Stimulated activated CD8-positive, alpha-beta memory T cell treated with anti-CD3 and anti-CD28 coated beads, Interleukin-15, amount 100 ng/mL, for 24 hours (primary cell): ENCODE measurements at places on chromosomes 7 and 10.

- DNase-seq: no peak
Observed at GRCh38 chr7:46848944-46849343, 733.0 kb downstream of the TNS3 start.

DNA sequence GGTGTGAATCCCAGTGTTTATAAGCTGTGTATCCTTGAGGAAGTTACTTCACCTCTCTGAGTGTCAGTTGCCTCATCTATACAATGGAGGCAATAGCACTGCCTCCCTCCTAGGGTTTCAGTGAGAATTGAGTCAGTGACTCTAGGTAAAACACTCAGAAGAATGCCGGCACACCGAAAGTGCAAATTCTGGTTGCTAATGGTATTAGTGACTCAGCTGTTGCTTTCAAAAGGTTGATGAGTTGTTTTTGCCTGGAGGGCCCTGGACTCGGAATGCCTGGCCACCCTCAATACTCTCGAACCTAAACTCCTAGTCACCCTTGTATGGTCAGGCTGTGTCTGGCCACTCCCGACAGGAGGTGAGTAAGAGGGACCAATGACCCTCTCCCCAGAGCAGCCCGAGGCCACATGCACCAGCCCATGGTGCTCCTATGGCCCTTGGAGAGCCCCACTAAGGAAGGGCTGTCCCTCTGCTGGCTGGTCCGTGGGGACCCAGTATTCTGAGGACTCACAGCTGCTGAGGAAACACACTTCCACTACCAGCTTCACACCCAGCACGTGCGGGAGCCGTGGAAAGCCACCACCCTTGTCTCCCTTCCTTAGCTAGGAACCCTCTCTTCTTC, 60.2 kb downstream of the CALML3 start:
- no peak for DNase-seq

GRCh38 chr10:25117757-25118156, 57.0 kb upstream of the GPR158 start:
- no peak for DNase-seq

- no peak for DNase-seq
Observed at GRCh38 chr10:13990392-13990805, 340.3 kb downstream of the FRMD4A start.

GRCh38 chr10:52050429-52051047, 263.5 kb upstream of the DKK1 start:
- no peak for DNase-seq
